A673 (cell line): ENCODE measurements at places on chromosomes 11 and 22. TPM values are rescaled to one million over a fixed set of nuclear protein-coding genes. Genes with fewer than 3 reads are reported as not detected.
A peak's percentile ranks its signal among the peaks of the same experiment; 100 is the strongest.

The TH gene
- total RNA-seq = not detected in 2 replicates

The IL17REL gene
- total RNA-seq = not detected in 2 replicates

The KLHL35 gene
- 0.88 and 1.1 TPM in 2 replicates for total RNA-seq

The NEAT1 gene
- total RNA-seq = 196 and 211 TPM in 2 replicates

The ANKK1 gene
- total RNA-seq = 0.39 and 0.43 TPM in 2 replicates

DNA sequence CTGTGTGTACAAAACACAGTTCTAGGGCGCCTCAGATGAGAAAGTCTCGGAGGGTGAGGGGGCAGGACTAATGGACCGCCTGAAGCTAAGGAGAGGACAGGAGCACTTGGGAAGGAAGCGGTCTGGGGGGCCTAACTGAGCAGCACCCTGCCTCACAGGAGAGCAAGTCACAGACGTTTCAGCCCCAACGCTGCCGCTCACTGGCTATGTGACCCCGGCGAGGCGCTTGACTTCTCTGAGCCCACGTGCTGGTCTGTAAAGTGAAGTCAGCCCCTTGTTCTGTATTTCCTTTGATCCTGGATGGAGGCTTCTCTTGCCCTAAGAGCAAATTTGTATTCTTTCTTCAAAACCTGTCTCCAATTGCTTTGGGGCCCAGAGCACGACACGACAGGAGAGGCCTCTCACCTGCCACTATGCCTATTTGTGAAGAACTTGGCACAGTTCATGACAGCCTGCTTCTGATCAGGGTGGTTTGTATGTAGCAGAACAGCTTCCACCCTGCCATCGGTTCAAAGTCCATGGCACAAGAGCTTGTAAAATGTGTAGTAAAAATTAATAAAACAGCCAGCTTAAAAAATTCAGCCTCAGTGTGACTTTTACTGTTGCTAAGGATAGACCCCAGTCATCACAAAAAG, 59.1 kb downstream of the WNT11 start:
- H3K36me3 ChIP-seq = no peaks in the 10 kb centered on the region
- no peaks in the 10 kb centered on the region for H3K27me3 ChIP-seq
- DNase-seq = no peak
- no peaks in the 10 kb centered on the region for H3K4me1 ChIP-seq
- H3K27ac ChIP-seq = no peak overlapping the region

- DNase-seq = peak; percentile 73
- no peaks in the 10 kb centered on the region for H3K27me3 ChIP-seq
- H3K4me1 ChIP-seq = peaks cover 62% of the 10 kb centered on the region
- H3K27ac ChIP-seq = peak overlapping the region; percentile 82
- no peaks in the 10 kb centered on the region for H3K36me3 ChIP-seq
Observed at GRCh38 chr11:122807731-122808477, 30.4 kb upstream of the CRTAM start.

DNA sequence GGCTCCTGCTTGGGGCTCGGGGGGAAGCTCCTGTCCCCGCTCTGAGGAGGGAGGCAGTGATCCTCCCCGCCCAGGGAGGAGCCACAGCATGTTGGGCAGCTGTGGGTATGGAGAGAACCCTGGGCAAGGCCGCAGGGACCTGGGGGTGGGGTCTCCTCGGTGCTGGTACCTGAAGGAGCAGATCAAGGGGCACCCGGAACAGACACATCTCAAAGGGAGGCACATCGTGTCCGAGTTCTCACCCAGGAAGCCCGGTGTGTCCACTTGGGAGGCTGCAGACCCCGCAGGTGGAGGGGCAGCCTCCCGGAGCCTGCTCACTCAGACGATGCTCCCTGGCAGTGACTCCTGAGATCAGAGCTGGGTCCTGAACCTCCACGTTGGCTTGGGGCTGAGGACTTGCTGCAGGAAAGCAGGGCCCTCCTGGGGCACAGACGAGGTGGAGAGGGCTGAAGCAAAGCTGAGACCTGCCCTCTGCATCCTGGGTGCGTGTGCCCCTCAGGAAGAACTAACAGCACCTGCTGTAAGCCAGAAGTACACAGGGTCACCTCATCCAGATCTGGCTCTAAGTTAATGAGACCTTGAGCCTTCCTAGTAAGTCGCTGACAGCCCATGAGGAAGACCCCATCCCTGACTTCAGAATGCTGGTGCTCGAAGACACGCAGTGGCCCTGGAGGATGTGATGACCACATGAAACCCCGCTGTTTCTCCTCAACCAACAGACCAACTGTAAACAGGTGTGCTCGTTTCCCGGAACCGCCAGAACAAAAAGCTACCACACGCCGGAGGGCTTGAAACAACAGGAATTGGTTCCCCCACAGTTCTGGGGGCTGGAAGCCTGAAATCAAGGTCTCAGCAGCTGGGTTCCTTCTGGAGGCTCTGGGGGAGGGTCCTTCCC, 5.9 kb upstream of the OSBPL5 start:
- DNase-seq = no peak
- no peaks in the 10 kb centered on the region for H3K36me3 ChIP-seq
- no peak overlapping the region for H3K4me3 ChIP-seq
- no peaks in the 10 kb centered on the region for H3K27me3 ChIP-seq
- no peak overlapping the region for H3K27ac ChIP-seq

DNA sequence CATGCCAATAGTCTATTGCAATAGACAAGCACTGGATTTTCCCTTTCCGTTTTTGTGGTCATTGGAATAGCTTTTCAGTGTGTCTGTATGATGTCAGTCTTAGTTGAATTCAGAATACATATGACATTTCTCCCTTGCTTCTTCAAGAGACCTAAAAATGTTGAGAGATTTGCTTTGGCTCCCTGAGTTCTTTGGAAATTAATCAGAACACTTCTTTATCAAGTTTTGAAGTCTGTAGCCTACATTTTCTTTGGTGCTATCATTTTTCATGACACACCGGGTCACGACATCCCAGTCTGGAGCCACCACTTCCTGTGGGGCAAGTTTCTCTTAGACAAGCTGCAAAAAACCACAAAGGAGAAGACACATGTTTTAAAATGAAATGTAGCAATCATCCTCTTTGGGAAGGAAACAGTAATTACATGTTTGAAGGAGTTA, 847.1 kb downstream of the OPCML start:
- DNase-seq = peak; percentile 91
- no peaks in the 10 kb centered on the region for H3K36me3 ChIP-seq
- peaks cover 16% of the 10 kb centered on the region for H3K4me1 ChIP-seq
- H3K27ac ChIP-seq = no peak overlapping the region

DNA sequence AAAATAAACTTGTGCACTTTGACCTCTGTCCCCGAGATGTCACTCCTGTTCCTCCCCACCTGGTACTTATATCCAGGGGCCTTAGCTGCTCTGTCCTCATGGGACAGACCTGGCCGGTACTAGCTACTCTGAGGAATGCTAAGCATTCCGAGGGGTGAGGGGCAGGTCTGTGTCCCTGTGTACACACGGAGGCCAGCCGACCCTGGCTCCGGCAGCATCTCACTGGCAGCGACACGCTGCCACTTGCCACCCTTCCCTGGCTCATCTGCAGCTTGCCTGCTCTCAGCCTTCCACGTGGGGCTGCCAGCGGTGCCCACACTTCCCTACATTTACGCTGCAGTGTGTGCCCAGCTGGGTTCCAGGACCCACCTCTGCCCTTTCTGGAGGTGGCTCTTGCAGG, 21.6 kb upstream of the TEF start:
- DNase-seq = no peak
- no peak overlapping the region for H3K4me3 ChIP-seq
- no peak overlapping the region for H3K27ac ChIP-seq
- no peaks in the 10 kb centered on the region for H3K27me3 ChIP-seq
- no peaks in the 10 kb centered on the region for H3K4me1 ChIP-seq
- peaks cover 25% of the 10 kb centered on the region for H3K36me3 ChIP-seq

GRCh38 chr11:40293655-40294348, 1165.7 kb downstream of the LRRC4C start:
- DNase-seq = peak; percentile 99
- peak overlapping the region; percentile 61 for H3K4me3 ChIP-seq
- H3K27ac ChIP-seq = peak overlapping the region; percentile 78
- peaks cover 11% of the 10 kb centered on the region for H3K4me1 ChIP-seq
- H3K27me3 ChIP-seq = no peaks in the 10 kb centered on the region
